ENCODE measurements at places on chromosomes 13 and 19. TPM values are rescaled to one million over a fixed set of nuclear protein-coding genes. Genes with fewer than 3 reads are reported as not detected.
A peak's percentile ranks its signal among the peaks of the same experiment; 100 is the strongest.

ZNF865 gene
- 18.6 TPM for total RNA-seq

GJB2 gene
- 0.22 TPM for total RNA-seq

DNA sequence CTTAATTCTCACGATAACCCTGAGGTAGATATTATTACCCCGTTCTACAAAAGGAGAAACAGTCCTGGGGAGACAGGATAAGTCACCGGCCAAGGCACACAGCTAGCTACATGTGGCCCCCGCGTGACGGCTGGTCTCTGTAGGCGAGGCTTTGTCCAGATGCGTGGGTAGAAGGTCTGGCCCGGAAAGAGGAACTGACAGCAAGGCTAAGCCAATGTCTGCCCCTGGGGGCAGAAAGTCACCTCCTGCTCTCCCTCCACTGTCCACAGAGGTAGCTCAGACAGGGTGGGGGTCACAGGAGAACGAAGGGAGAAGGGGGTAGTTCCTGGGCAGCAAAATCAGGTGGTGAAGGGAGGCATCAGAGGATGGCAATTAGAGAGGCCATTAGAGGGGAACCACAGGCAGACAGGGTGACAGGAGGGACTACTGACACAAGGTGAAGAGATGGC is 1.8 kb downstream of the APOC4 start:
- no peaks in the 10 kb centered on the region for H3K36me3 ChIP-seq
- H3K27me3 ChIP-seq, result no peaks in the 10 kb centered on the region
- DNase-seq, result no peak
- no peak overlapping the region for H3K27ac ChIP-seq

DNA sequence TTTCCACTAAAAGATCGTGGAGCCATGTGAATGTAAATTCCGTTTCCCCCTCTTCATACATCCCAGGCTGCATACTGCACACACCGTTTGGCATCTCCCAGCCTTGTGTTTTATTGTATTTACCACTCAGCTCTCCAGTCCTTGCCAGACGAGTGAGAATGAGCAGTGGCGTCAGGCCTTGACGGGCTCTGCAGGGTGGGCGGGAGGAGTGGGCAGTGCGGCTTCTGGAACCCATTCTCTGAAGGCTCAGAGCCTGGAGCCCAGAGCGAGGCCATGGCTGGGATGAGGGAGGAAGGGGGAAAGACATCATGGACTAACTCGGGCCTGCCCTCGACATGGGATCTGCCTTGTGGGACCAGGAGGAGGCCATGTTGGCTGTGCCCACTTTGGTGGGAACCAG is 25.1 kb downstream of the BICRA start:
- H3K36me3 ChIP-seq, result peaks cover 5% of the 10 kb centered on the region
- no peaks in the 10 kb centered on the region for H3K27me3 ChIP-seq
- no peak overlapping the region for H3K4me3 ChIP-seq
- peaks cover 11% of the 10 kb centered on the region for H3K4me1 ChIP-seq
- H3K27ac ChIP-seq, result no peak overlapping the region
- DNase-seq, result no peak

DNA sequence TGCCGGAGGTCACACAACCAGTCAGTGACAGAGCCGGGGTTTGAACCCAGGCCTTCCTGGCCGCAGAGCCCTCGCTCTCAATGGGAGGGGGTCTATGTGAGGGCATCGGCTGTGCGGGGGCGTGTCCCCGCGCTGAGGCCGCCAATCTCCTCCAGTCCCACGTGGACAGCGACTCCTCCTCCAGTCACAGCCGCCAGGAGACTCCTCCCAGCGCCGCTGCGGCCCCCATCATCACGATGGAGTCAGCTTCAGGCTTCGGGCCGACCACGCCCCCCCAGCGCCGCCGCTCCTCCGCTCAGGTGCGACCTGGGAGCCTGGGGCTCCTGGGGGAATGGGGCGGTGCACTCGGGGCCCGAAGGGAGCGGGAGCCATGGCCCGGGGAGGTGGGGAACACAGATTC is 6.0 kb downstream of the SPRED3 start:
- H3K4me3 ChIP-seq, result peak overlapping the region; percentile 78
- peaks cover 15% of the 10 kb centered on the region for H3K4me1 ChIP-seq
- H3K27me3 ChIP-seq, result peaks cover 38% of the 10 kb centered on the region

- H3K36me3 ChIP-seq, result peaks cover 18% of the 10 kb centered on the region
- no peak overlapping the region for H3K4me3 ChIP-seq
- H3K27me3 ChIP-seq, result no peaks in the 10 kb centered on the region
Measured at GRCh38 chr19:17775245-17775927, 19.6 kb upstream of the B3GNT3 start.

- DNase-seq, result no peak
- no peak overlapping the region for H3K27ac ChIP-seq
- H3K27me3 ChIP-seq, result no peaks in the 10 kb centered on the region
- H3K4me1 ChIP-seq, result peaks cover 22% of the 10 kb centered on the region
Measured at GRCh38 chr19:29815231-29815630, 3.4 kb downstream of the CCNE1 start.

GRCh38 chr19:55094456-55095259 is 19.0 kb downstream of the EPS8L1 start:
- H3K4me1 ChIP-seq, result peaks cover 2% of the 10 kb centered on the region
- no peak overlapping the region for H3K4me3 ChIP-seq
- H3K27me3 ChIP-seq, result no peaks in the 10 kb centered on the region

GRCh38 chr13:93378184-93378583 is 151.6 kb downstream of the GPC6 start:
- H3K4me1 ChIP-seq, result no peaks in the 10 kb centered on the region
- H3K27ac ChIP-seq, result no peak overlapping the region
- H3K36me3 ChIP-seq, result no peaks in the 10 kb centered on the region
- no peak overlapping the region for H3K4me3 ChIP-seq
- no peak for DNase-seq
- H3K27me3 ChIP-seq, result no peaks in the 10 kb centered on the region

DNA sequence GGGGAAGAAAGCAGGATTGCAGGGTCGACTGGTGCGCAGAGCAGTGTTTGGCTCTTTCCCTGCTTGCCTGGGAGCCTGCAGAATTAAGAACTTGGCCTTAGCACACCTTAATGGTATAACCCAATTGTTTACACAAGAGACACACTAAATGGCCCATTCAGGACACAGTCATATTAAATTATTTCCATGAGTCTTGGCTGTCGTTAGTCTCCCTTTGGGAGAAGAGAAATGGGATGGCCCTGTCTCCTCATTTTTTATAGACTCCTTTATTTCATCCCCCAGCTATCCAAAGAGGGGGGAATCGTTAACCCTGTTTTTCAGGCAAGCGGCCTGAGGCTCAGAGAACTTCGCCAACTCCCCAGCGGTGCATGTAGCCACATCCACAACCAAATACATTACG is 282.5 kb downstream of the SUCLA2 start:
- no peaks in the 10 kb centered on the region for H3K36me3 ChIP-seq
- H3K4me3 ChIP-seq, result no peak overlapping the region
- H3K4me1 ChIP-seq, result no peaks in the 10 kb centered on the region
- H3K27ac ChIP-seq, result no peak overlapping the region
- DNase-seq, result no peak
- H3K27me3 ChIP-seq, result no peaks in the 10 kb centered on the region

DNA sequence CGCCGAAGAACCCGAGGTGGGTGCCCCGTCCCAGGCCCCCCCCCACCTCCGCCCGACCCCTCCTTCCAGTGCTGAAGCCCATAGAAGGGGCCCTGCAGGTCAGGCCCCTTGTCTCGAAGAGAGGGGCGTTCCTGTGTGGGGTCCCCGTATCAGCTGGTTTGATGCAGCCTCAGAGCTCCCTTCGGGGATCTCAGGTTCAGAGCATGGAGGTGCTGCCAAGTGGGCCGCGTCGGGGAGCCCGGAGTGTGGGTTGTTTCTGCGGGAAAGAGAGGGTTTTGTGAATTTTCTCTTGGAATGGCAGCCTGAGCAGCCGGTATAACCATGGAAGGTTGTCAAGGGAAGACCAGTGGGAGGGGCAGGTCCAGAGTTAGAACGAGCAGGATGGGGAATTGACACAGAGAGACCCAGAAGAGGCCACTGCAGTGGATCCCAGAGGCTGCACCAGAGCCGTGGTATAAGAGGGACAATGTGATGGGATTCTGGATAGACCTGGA is 384 bp downstream of the TRAPPC2B start:
- H3K4me1 ChIP-seq, result peaks cover 11% of the 10 kb centered on the region
- H3K4me3 ChIP-seq, result peak overlapping the region; percentile 96
- peak overlapping the region; percentile 99 for H3K27ac ChIP-seq

GRCh38 chr13:26743971-26744370 is 16.6 kb downstream of the GPR12 start:
- peaks cover 52% of the 10 kb centered on the region for H3K27me3 ChIP-seq
- no peak overlapping the region for H3K4me3 ChIP-seq
- no peak for DNase-seq
- H3K36me3 ChIP-seq, result no peaks in the 10 kb centered on the region
- no peaks in the 10 kb centered on the region for H3K4me1 ChIP-seq
- no peak overlapping the region for H3K27ac ChIP-seq

DNA sequence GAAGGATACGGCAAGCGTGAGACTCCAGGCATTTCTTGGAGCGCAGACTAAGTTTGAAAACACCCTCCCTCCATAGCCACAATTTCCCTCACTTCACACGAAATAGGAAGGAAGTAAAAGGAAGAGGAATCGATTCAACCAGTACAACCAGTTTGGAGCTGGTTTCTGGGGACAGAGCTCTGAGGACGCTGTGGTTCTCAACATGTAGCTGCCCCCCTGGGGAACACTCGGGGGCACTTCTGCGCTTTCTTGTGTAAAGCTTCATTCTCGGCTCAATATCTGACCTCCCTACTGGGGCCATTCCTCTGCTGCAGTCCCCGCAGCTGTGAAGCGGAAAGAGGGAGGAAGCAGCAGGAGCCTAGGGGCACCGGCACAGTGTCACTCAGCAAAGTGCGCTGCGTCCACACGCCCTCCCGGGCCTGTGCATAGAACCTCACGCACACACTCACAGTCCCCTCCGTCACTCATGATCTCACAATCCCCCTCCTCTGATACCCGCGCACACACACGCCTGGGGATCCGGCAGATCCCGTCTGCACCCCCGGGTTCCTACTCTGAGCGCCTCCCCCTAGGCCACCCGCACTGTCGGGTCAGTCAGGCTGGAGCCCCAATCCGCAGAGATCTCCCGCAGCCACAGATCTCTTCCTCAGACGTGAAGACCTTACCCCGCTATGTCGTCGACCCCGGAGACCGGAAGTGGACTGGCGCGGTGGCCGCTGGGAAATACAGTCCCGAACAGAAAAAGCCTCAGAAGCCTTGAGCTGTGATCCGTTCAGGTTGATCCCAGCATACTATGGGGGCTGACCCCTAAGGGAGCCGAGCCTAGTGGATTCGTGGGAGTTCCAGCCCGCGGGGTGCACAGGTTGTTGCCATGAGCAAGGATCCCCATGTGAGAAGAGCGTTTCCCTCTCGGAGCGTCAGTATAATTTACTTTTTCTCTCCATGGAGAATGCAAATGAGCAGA is at the start of gene ZNF780A:
ZNF780A (minus strand) TSS at position 703 of the 964 bp plus-strand sequence. CDS start 6,190 bp downstream, outside the sequence.
- peaks cover 13% of the 10 kb centered on the region for H3K27me3 ChIP-seq
- peaks cover 25% of the 10 kb centered on the region for H3K4me1 ChIP-seq
- DNase-seq, result peak; percentile 82
- H3K4me3 ChIP-seq, result peak within 1 kb of the TSS; percentile 99
- peak within 1 kb of the TSS; percentile 100 for H3K27ac ChIP-seq

Measured in activated naive CD8-positive, alpha-beta T cell treated with anti-CD3 and anti-CD28 coated beads, Interleukin-2, amount 10 ng/mL, durations not matched to agents 7 days and 5 days (primary cell).